Stimulated activated CD4-positive, alpha-beta T cell treated with anti-CD3 and anti-CD28 coated beads, Interleukin-12 subunit alpha, Interleukin-12 subunit beta, amount 100 ng/mL, for 24 hours (primary cell): ENCODE measurements at places on chromosomes 2 and 18.

DNA sequence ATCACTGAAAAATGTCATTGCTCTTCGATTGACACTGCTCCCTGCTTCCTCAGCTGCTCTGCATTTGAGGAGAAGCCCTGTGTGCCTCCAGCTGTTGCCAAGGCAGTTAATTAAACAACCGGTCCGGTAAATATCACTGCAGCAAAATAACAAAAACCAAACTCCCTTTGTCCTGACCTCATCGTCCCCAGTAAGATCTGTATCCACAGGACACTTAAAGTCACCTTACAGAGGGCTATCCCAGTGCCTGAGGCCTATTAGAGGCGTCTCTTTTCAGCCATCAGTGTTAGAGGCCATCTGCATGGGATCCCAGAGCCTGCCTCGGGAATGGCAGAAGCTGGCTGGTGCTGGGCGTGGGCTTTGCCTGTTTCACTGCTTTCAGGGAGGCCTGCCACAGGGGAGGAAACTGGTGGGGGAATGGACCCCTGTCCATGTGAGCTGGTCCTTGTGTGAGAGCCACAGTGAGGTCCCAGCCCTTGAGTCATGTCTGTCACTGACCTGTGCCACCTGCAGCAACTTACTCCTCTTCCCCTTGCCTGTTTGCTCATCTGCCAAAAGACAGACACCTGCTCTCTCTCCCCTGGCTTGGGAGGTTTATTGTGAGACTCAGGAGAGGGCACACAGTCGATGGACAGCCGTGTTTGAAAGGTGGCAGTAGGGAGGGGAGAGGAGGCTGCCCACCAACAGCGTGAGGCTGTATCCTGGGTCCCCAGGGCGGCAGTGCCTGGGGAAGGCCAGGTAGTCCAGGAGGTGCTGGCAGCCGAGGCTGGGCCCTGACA is 117.7 kb upstream of the MCFD2 start:
- DNase-seq: no peak

- no peak for DNase-seq
Observed at GRCh38 chr2:160242893-160243564, 43.0 kb upstream of the ITGB6 start.

DNA sequence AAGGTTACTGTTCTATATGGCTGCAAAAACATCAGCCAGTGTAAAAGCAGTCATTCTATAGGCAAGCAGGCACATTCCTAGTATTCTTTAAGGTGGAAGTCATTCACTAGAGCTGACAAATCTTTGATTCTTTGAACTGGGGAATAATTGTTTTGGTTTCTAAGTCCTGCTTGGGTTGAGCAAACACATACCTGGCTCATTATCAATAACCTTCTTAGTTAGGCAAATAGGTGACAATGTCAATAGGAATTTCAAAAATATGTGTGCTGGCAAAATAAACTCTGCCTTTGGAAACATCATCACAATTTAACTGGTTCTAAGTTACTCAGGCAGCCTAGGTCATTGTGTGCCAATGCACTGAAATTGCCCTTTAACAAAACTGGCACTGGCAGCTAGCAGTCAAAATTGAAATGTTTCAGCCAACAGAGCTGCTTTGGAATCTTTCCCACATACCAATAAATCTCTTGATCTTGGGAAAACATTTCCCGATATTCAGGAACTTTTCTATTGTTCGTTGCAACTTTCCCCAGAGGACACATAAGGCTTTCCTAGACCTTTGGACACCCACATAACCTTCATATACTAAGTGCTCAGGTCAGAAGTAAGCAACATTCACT is 402.0 kb upstream of the MMADHC start:
- DNase-seq: no peak

DNA sequence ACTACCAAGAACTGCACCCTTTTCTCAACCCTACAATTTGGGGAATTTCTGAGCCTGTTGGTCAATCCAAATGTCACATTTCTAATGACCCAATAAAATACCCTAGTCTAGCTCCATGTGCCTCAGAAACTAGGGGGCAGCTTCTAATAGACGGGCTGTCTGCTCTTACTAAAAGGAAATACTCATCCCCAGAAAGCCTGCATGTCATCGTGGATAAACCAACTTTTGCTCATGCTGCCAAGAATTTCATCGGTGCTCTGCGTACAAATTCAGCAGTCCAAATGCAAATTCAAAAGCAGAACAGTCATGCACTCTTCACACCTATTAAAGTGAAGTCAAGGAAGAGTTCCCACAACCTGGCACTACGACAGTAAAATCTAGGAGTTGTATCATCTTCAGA is 377.3 kb downstream of the LNPK start:
- DNase-seq: no peak

DNA sequence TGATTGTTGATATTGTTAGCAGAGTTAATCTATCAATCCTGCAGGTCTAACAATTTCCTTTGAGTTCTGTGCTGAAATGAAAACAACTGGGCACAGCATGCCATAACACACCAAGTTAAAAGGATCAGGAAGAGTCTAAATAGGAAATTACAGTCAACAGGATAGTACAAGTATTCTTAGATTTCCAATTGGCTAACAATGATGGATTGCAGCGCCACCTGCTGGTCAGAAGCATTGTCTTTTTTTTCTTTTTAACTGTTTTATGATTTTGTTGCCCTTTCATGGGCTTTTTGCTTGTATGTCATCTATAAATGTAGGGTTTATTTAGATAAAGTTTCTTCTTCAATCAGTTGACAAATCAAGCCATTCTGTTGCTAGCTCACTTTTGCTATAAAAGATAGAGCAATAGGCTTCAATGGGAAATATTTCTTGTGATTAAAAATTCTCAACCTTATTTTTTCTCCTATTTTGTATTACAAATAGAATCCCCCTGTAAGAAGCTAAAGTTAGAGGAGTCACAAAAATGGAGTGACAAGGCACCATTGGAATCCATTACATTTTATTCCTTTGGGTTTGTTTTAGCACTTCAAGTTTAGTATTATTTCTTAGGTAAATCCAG is 40.8 kb upstream of the RPRM start:
- DNase-seq: no peak

- DNase-seq: no peak
Observed at GRCh38 chr2:45886171-45886663, 234.7 kb downstream of the PRKCE start.

DNA sequence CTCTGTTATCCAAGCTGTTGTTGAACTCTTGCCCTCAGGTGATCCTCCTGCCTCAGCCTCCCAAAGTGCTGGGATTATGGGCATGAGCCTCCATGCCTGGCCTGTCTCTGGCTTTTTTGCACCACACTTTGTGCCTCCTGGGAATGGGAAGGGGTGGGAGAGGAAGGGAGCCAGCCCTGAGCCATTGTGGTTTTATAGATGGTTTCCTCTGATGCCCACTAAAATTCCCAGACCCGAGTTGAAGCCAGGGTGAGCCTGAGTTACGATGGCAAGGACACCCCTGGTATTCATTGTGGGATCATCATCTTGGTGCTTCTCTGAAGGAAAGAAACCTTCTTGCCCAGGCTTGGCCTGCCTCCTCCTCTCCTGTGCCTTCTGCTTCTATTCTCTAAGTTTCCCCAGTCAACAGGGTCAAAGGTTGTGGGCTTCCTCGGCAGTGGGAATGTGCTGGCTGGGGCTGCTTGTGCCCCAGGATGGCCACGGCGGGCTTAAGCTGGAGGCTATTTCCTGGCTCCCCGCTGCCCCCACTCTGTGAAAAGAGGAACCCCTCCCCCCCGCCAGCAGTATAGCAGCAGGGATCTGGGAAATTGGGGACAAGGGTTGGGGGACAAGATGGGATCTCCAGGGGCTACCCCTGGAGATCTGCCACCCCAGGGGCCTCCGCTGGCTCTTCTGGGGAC is 106.2 kb downstream of the STPG4 start:
- no peak for DNase-seq

GRCh38 chr18:31618801-31619200 is 27.1 kb downstream of the TTR start:
- no peak for DNase-seq

- DNase-seq: no peak
Observed at GRCh38 chr18:58514773-58515172, 114.1 kb downstream of the ALPK2 start.

GRCh38 chr18:22013993-22014392 is 155.4 kb upstream of the GATA6 start:
- DNase-seq: no peak

DNA sequence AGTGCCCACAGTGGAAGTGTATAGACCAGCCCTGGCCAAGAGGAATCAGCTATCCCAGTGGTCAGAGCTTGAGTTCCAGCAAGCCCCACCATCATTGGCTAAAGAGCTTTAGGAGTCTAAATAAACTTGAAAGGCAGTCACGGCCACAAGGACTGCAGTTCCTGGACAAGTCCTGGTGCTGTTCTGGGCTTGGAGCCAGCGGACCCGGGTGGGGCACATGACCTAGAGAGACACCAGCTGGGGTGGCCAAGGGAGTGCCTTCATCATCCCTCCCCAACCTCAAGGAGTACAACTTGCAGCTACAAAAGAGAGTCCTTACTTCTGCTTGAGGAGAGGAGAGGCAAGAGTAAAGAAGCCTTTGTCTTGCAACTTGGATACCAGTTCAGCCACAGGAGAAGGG is 439.8 kb upstream of the TMEFF2 start:
- no peak for DNase-seq

- no peak for DNase-seq
Observed at GRCh38 chr18:10142056-10142455, 228.2 kb downstream of the VAPA start.

- no peak for DNase-seq
Observed at GRCh38 chr2:196112418-196113034, 43.9 kb upstream of the DNAH7 start.

- DNase-seq: no peak
Observed at GRCh38 chr2:181742922-181743722, 62.8 kb upstream of the NEUROD1 start.

GRCh38 chr2:23617811-23618215 is 232.8 kb downstream of the KLHL29 start:
- DNase-seq: no peak

- no peak for DNase-seq
Observed at GRCh38 chr18:61096226-61096625, 237.0 kb upstream of the CDH20 start.

- DNase-seq: no peak
Observed at GRCh38 chr2:11672407-11672806, 2.4 kb upstream of the NTSR2 start.

GRCh38 chr2:238938003-238938400 is 90.1 kb downstream of the TWIST2 start:
- no peak for DNase-seq

DNA sequence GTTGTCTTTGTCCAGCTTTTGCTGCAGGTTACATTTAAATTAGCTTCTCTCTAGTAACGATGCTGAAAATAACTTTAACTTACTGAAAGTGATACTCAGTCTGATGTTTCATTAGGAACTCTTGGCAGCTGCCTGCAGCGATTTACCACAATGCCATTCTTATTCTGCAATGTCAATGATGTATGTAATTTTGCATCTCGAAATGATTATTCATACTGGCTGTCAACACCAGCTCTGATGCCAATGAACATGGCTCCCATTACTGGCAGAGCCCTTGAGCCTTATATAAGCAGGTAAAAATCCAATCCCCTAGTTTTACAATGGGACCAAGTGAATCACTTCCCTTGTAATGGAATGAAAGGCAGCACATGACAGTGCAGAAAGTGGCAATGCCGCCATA is 16.3 kb upstream of the MFF start:
- no peak for DNase-seq

GRCh38 chr18:63042351-63042750 is 277.2 kb downstream of the BCL2 start:
- DNase-seq: no peak

- DNase-seq: no peak
Observed at GRCh38 chr2:197210430-197210829, 100.2 kb downstream of the ANKRD44 start.

GRCh38 chr2:231527091-231527395 is 3.2 kb downstream of the NMUR1 start:
- no peak for DNase-seq

DNA sequence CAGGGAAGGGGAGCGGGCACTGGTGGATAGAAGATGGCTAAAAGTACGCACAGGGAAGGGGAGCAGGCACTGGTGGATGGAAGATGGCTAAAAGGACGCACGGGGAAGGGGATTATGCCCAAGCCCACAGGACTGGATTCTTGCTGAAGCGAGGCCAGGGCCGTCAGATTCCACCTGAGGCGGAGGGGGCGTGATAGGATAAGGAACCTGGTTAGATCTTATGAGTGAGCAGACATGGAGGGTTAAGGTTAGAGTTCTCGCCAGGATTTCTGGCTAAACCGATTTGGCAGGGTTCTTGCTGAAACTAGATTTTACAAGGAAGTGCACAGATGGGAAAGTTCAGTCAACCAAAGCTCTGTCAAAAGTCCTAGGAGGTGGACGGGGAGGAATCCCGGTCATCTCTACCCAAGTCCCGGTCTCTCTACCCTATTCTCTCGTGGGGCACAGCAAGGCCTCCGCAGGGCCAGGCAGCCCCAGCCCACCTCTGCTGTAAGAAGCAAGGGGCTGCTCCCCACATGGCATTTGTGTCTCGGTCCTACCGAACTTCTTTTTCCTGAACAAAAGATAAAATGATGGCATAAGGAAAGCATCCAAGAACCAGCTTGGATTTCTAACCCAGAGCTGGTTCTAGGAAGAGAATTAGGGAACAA is 140.8 kb downstream of the PTGR3 start:
- DNase-seq: no peak

GRCh38 chr18:677951-678381 is 20.5 kb downstream of the TYMS start:
- DNase-seq: no peak

GRCh38 chr2:62217421-62217820 is 21.5 kb downstream of the B3GNT2 start:
- DNase-seq: no peak

- DNase-seq: no peak
Observed at GRCh38 chr18:56402872-56403516, 235.4 kb downstream of the TXNL1 start.

- DNase-seq: no peak
Observed at GRCh38 chr2:10811517-10811916, 1.1 kb downstream of the PDIA6 start.

DNA sequence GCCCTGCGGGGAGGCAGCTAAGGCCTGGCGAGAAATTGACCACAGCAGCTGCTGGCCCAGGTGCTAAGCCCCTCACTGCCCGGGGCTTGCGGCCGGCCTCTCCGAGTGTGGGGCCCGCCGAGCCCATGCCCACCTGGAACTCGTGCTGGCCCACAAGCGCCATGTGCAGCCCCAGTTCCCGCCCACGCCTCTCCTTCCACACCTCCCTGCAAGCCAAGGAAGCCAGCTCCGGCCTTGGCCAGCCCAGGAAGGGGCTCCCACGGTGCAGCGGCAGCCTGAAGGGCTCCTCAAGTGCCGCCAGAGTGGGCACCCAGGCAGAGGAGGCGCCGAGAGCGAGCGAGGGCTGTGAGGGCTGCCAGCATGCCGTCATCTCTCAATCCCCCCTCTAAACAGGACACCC is 304.6 kb upstream of the FAM98A start:
- no peak for DNase-seq

GRCh38 chr18:4125627-4126230 is 329.4 kb downstream of the DLGAP1 start:
- no peak for DNase-seq

GRCh38 chr18:2850816-2851215 is 4.0 kb downstream of the EMILIN2 start:
- no peak for DNase-seq

GRCh38 chr2:101382442-101382841 is 4.9 kb downstream of the CREG2 start:
- DNase-seq: no peak
